ENCODE measurements at places on chromosomes 12 and 14.

- no peak for DNase-seq
Measured at GRCh38 chr12:4261655-4262054, 11.9 kb upstream of the CCND2 start.

GRCh38 chr12:107415834-107416233 lies 269.8 kb upstream of the PWP1 start:
- no peak for DNase-seq

DNA sequence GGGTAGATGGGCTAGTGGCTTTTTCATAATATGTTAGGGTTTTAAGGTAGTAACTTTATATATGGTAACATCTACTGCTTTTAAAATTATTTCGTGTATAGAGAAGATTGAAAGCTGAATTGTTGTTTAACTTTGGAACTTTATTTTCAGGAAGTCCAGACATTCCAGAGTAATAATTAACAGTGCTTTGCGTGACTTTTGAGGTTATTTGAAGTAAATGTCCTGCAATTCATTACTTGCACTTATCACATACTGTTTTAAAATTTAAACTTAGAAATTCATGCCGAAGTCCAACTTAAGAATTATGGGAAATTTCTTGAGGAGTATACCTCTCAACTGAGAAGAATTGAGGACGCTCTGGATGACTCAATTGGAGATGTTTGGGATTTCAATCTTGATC lies 3.3 kb downstream of the WASHC4 start:
- DNase-seq: no peak

DNA sequence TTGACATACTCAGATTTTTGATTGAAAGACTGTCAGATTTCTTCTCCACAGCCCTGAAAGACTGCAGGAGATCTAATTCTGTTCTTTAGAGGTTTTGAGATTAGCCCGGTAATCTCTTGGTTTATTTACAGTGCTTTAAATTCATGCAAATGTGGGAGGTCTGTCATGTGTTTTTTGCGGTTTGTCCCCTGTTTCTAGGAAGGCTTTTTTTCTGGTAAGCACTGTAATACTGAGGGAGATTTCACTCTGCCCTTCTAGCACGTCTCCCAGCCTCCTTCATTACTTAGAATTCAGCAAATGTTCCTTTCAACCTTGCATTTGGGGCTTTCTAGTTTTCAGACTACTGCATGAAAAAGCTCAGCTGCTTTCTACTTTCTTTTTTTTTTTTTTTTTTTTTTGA lies 31.1 kb downstream of the GPHN start:
- DNase-seq: no peak

DNA sequence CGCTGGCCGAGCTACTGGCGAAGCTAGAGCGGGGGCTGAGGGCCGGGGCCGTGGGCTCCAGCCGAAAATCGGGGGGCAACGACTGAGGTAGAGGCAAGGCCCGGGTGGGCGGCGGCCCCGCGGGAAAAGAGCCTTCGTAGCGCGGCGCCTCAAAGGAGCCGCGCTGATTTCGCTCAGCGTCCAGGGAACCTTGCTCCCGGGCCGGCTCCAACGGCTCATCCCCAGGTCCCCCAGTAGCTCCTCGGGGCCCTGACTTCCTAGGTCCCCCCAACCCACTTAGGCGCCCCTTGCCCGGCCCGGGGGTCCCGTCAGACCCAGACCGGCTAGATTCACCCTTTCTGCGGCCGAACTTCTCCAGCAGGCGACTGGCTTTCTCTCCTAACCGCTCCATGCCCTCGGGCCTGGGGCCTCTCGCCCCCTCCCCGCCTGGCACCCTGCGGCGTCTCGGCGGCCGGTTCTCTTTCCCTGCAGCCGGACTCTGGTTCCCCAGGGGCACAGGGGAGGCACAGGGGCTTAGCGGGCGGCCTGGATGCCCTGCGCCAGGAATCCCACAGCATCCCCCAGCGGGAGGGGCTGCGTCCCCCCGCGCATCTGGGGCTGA lies 375 bp downstream of the AJUBA start:
- DNase-seq: no peak

GRCh38 chr12:52324153-52324444 lies 2.9 kb upstream of the KRT83 start:
- no peak for DNase-seq

DNA sequence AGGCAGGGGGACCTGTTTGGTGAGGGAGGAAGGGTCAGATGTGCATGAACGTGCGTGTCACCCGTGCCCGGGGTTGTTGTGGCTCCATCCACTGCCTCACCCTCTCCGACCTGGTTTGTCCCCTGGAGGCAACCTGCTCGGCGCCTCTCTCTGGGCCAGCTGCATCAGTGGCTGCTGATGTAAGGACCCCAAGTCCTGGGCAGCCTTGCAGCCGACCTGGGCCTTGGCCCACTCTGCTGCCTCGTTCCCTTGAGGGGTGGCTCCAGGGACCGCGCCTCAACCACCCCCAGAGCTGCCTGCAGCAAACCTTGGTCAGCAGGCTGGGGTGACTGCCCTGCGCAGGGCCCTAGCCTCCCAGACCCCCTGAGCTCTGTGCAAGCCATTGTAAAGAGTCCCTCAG lies 351.7 kb downstream of the TMEM121 start:
- no peak for DNase-seq

- DNase-seq: peak; percentile 38
Measured at GRCh38 chr14:66508846-66509621, 1.1 kb downstream of the GPHN start.

- no peak for DNase-seq
Measured at GRCh38 chr14:64394977-64395633, 7.0 kb downstream of the MTHFD1 start.

DNA sequence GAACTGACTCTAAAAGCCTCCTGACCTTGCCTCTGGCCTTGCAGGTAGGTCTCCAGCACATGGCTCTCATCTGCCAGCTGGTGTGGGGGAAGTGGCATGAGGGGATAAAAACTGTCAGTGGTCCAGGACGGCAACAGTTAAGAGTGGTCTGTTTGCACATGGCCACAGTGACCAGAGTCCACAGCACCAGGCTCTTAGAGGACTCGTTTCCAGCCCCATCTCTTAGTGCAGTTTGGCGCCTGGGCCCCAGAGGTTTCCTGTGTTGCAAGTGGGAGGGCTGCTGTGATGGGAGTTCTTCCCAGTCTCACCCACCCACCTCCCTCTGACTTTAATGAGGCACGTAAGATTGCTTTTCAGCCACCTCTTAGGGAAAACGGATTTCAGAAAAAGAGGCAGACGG lies 37.0 kb downstream of the APPL2 start:
- no peak for DNase-seq

GRCh38 chr12:44029194-44029593 lies 193.3 kb downstream of the TMEM117 start:
- DNase-seq: no peak

- DNase-seq: no peak
Measured at GRCh38 chr14:44846232-44846824, 115.4 kb downstream of the KLHL28 start.

DNA sequence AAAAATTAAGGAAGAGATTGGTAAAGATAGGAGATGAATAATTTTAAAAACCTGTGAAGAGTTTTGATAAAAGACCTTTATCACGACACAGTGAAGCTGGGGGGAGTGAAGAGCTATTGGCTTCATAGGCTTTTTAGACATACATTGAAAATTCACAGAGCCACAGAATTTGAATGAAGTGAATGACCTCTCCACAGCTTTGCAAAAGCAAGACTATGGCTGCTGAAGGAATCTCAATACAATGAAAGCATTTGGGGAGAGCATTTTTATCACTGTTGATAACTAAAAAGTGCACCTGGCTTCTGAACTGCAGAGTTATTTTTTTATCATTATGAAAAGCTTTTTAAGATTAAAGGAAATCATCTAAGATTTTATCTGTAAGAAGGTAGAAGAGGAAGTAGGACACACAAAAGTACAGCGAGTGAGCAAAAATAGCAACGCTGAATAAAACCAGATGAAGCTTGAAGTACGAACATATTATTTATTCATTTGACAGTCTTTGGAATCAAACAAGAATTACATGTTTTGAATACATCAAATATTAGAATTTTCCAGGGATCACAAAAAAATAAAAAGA lies 317.5 kb downstream of the KCNC2 start:
- no peak for DNase-seq

DNA sequence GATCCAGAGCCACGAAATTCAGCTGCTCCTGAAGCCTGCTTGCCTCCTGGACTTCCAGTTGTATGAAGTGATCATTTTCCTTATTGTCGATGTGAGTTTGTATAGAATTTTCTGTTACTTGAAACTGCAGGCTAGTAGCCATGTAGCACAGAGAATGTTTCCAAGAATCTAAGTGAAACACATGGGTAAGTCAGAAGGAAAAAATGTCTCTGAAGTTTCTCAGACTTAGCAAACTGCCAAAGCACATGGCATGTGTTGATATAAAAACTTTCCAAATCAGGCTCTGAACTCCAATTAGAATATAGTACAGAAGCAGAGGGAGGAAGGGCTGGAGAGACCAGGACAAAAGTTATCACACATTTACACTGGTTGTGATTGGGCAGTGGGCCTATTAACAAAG lies 9.8 kb upstream of the PCNX1 start:
- no peak for DNase-seq

DNA sequence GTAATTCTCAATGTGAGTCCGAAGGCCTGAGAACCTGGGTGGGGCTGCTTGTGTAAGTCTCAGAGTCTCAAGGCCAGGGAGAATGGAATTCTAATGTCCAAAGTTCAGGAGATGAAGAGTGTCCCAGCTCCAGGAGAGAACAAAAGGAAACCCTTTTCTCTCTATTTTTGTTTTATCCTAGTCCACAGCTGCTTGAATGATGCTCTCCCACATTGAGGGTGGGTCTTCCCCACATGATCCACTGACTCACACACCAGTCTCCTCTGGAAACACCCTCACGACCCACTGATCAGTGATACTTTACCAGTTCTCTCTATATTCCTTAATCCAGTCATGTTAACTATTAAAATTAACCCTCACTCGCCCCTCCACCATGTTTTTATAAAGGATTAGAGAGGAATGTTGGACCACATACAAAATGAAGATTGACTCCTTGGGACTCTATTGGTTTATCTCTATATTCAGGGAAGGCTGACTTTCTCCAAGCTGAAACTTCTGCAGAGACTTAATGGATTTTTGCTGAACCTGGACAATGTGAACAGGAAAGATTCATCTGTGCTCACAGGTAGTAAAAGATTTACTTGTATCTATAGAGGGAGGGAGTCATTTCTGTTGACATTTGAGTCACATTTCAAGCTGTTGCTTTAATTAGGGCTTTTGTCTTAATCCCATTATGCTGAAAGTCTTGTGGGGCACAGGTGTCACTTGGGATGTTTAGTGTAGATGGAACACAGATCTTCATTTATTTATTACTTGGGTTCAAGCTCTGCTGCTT lies 1061.0 kb upstream of the TMEM132C start:
- DNase-seq: no peak

DNA sequence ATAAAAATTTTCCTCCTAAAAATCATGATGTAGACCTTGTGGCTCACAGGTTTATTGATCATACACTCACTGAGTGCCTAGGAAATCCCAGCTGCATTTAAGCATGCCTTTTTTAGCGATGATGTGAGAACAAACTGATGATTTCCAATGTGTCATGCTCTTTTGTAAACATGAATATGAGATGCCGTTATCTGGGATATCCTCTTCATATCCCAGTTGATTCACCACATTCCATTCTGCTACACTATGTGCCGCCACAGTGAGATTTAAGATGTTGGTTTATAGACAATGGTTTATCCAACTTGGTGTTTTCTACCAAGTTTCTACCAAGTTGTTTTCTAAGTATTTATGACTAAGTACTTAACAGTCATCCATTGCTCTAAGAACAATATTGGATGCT lies 5.2 kb downstream of the OR4E1 start:
- DNase-seq: no peak

- peak; percentile 65 for DNase-seq
Measured at GRCh38 chr14:100285021-100285912, 21.0 kb downstream of the SLC25A29 start.

- DNase-seq: no peak
Measured at GRCh38 chr12:71749666-71750065, 5.0 kb upstream of the RAB21 start.

- DNase-seq: no peak
Measured at GRCh38 chr12:49331380-49332222, 5.4 kb downstream of the C1QL4 start.

GRCh38 chr14:102819176-102819628 lies 42.0 kb downstream of the TRAF3 start:
- DNase-seq: peak; percentile 26

DNA sequence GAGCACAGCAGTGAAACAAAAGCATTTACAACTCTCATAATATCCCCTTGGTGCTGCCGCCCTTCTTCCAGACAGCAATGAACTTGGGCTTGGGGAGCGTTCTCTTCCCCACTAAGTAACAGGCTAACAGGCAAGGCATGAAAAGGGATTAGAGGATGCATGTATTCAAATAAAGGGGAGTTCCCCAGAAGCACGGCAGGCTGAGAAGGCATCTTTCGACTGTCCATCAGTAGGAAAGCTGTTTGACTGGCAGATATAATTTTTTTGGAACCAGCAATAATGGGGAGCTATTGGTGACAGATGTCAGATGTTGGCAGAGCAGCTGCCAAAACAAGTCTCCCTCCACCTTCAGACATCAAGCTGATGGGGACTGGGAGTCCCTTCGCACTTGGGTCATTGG lies 9.2 kb upstream of the TIGAR start:
- DNase-seq: no peak

DNA sequence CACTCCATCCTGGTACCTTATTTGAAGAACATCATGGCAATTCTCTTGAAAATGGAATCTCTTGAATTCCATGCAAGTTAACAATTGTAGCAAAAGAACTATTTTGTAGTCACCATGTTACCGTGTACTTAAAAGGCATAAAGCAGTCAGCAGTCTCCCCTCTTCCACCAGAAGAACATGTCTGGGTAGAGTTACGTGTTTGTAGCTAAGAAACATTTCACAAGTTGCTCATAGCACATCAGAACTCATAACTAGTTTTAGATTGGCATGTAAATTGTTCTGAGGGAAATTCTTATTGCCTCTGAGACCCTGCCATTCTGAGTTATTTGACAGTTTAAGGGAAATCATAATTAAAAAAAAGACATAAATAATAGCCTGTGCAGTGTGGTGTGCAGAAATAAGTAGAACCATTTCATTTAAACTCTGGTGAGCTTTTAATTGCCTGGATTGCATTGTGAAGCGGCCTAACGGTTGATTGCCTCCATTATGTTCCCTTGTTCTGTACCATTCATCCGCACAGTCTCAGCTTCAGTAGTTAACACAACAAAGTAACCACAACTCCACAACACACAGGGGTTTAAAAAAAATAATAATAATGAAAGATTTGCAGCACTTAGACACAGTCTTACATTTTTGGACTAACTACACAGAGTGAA lies 2.6 kb downstream of the LMO3 start:
- no peak for DNase-seq

DNA sequence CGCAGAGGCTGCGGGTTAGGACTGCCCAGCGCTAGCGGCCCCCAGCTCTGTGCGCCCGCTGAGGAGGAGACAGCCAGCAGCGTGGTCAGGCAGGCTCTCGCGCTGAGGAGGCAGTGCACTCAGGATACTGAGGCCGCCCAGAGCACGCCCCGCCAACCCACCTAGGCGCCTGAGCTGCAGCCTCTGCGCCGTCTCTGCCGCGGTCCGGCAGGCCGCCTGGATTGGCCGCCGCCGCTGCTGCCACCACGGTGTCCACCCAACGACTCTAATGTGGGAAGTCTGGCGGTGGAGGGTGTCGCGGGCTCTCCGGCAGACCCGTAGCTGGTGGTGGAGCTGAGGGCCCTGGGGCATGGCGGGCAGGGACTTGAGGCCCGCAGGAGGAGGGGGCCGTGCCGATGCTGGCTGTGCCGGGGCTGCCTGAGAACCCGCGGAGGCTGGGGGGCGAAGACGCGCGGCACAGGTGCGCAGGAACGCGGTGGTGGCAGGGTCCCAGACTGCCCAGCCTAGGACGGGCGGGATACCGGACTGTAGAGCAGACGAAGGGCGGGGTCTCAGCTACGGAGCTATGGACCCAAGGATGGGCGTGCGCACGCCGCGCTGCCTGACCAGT lies 69.9 kb downstream of the ASCL4 start:
- DNase-seq: no peak
